Hepatocyte (in vitro differentiated cells): ENCODE measurements at places on chromosomes 3 and 15. TPM values are rescaled to one million over a fixed set of nuclear protein-coding genes. Genes with fewer than 3 reads are reported as not detected.

Gene GRIP2
- 2.4 and 3.6 TPM in 2 replicates for polyA plus RNA-seq

Gene CPEB1
- polyA plus RNA-seq: 1.2 and 1.9 TPM in 2 replicates

Gene QARS1
- polyA plus RNA-seq: 104 and 112 TPM in 2 replicates

Gene FMN1
- polyA plus RNA-seq: 0.07 and 0.19 TPM in 2 replicates

Gene MCTP2
- polyA plus RNA-seq: 8.1 TPM in 2 replicates

Gene ACOX2
- 30.6 and 31.3 TPM in 2 replicates for polyA plus RNA-seq

Gene TMC3
- 0.19 TPM in 1 of 2 replicates, not detected in the other for polyA plus RNA-seq

Gene GOLGA8T
- polyA plus RNA-seq: not detected in 2 replicates

Gene EFHB
- not detected in 2 replicates for polyA plus RNA-seq

Gene SFMBT1
- 5.8 and 8.5 TPM in 2 replicates for polyA plus RNA-seq

Gene GCNT3
- polyA plus RNA-seq: 14.6 and 19.9 TPM in 2 replicates

Gene COLQ
- polyA plus RNA-seq: 0.73 and 1.0 TPM in 2 replicates

Gene SEC62
- 138 and 147 TPM in 2 replicates for polyA plus RNA-seq

Gene MAP6D1
- polyA plus RNA-seq: 2.0 and 3.4 TPM in 2 replicates

Gene ALDH1L1
- 15.5 and 22.6 TPM in 2 replicates for polyA plus RNA-seq

Gene ZNF774
- polyA plus RNA-seq: 2.1 and 2.3 TPM in 2 replicates

Gene XCR1
- 0.30 and 0.86 TPM in 2 replicates for polyA plus RNA-seq

Gene TMF1
- 19.5 and 23.8 TPM in 2 replicates for polyA plus RNA-seq

Gene MINDY4B
- not detected in 2 replicates for polyA plus RNA-seq

- no peak for DNase-seq
Observed at GRCh38 chr15:25797035-25797434, 66.1 kb downstream of the ATP10A start.

- no peak for DNase-seq
Observed at GRCh38 chr3:194082743-194083636, 53.0 kb upstream of the HES1 start.

- no peak for DNase-seq
Observed at GRCh38 chr15:26374806-26375205, 398.1 kb downstream of the GABRB3 start.

GRCh38 chr3:148218222-148218621 lies 479.5 kb upstream of the AGTR1 start:
- DNase-seq: no peak

- DNase-seq: no peak
Observed at GRCh38 chr15:98754657-98755022, 106.3 kb downstream of the IGF1R start.

- DNase-seq: no peak
Observed at GRCh38 chr15:59322056-59322759, 50.5 kb downstream of the MYO1E start.

DNA sequence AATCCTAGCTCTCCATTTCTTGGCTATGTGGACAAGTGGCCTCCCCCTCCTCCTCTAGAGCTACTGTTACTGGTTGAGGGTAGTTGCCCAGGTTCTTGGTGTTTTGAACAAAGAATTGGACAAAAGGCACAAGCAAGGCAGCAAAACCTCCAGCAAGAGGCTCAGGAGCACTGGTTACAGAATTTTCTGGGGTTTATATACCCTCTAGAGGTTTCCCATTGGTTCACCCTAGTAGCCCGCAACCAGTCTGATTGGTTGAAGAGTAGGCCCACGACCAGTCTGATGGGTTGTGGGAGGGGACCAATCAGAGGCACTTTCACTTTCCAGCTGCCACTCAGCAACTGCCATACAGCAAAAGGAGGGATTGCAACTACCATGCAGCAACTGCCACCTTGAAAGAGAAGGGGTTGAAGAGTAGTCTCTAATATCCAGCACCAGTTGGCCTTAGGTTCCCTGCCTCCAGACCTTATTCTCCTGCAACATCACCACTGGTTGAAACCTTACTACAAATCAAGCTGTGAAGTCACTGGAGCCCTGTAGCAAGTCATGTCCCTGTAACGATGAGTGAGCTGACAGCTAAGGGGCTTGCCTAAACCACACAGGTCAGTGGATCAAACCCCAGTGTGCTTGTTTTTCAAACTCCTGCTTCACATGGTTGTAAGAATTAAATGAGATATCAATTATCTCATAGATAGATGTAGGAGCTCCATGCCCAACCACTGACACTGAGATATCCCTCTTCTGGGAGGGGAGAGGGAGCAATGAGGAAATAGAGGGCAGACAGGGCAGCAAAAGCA lies 2.9 kb upstream of the C15orf39 start:
- DNase-seq: no peak

DNA sequence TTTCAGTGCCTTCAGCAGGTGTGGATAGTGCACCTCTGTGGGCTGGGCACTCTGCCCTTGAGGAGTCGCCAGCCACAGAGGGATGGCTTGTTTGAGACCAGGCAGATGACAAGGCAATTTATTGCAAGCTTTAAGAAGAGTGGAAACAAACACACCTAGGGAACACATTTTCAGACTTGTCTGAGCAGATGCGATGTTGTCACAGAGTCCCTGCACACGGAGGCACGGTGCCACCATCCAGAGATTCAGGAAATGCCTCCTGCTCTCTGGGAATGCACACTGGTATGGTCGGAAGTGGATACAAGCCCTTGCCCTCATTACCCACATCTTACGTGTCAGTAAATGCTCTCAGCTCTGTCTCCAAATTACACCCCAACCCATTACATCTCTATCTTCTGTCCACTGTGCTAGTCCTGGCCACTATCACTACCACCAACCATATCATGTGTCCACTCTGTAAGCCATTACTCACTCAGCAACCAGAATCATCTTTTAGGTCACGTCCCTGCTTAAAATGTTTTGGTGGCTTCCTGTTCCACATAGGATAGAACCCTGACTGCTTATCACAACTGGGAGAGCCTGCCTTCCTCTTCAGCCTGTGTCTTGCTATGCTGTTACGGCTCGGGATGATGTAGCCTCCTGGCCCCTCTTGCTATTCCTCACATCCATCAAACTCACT lies 196.9 kb downstream of the SLCO3A1 start:
- DNase-seq: no peak

DNA sequence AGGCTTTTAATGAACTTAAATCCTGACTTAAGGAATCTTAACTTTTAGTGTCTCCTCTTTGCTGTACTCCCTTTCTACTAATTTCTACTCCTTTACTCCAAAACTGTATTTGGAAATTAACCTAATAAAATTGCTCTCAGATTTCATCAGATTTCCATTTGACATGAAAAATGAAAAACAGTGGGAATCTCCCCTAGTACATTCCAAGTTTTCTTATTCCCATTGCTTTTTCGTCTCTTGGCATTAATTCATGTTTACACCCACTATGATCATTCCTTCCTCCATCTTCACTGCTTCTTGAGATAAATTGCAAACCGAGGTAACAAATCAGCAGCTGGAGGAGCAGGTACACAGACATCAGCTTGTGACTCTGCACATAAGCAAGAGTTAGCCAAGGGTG lies 208.7 kb downstream of the VGLL3 start:
- no peak for DNase-seq

- no peak for DNase-seq
Observed at GRCh38 chr3:66406831-66407610, 93.8 kb downstream of the LRIG1 start.

DNA sequence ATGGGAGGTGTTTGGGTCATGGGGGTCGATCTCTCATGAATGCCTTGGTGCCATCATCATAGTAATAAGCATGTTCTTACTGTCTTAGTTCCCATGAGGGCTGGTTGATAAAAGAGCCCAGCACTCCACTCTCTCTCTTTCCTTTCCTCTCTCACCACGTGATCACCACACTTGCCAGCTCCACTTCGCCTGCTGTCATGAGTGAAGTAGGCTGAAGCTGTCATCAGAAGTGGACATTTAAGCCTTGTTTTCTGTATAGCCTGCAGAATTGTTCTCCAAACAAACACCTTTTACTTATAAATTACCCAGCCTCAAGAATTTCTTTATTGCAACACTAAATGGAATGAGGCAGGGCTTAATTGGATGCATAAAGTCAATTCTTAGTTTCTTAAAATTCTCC lies 6.1 kb downstream of the OR5H1 start:
- peak; percentile 5 for DNase-seq

GRCh38 chr3:185272033-185272432 lies 18.2 kb upstream of the EHHADH start:
- DNase-seq: no peak

GRCh38 chr3:133503409-133503808 lies 70.1 kb upstream of the CDV3 start:
- no peak for DNase-seq

GRCh38 chr15:67087507-67088172 lies 22.2 kb downstream of the SMAD3 start:
- DNase-seq: peak; percentile 65

GRCh38 chr3:51734572-51734907 lies 27.7 kb downstream of the GRM2 start:
- DNase-seq: no peak

DNA sequence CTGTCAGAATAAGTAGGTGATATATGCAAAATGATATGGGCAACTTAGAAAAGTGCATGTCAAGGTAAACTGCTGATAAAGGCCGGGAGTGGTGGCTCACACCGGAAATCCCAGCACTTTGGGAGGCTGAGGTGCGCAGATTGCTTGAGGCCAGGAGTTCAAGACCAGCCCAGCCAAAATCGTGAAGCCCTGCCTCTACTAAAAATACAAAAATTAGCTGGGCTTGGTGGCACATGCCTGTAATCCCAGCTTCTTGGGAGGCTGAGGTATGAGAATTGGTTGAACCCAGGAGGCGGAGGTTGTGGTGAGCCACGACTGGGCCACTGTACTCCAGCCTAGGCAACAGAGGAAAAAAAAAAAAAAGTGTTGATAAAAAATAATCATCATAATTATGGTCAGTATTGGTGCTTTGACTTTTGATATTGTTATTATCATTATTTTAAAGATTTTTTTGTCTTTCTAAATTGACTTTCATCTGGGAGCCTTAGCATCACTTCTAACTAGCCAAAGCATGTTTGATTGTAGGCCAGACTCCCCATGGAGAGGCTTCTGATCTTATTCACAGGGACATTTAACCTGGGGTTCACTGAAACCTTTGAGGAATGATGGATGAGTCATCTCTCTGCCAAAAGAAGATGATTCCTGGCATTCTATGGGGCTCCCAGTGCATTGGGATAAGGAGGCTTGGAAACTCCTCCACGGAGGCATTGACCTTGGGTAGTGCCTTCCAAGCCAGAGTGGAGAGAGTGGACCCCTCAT lies 5.6 kb downstream of the ZBTB38 start:
- DNase-seq: no peak

DNA sequence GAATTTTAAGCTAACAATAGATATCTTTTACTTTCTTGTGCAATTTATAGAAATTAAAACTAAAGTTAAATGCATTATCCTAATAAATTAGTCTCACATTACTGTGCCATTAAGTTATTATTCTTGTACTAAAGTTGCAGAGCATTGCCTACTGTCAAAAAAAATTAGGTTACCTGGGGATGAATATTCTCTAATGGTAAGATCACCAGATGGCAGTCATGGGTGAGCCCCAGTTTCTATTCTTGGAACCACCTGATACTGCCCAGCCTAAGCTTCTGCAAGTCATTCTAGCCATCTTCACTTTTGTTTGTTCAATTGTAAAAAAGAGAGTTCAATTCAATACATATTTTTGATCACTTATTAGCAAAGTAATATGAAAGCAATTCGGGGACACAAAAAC lies 213.2 kb downstream of the CADM2 start:
- DNase-seq: no peak

GRCh38 chr3:28989646-28990089 lies 291.2 kb upstream of the RBMS3 start:
- no peak for DNase-seq

DNA sequence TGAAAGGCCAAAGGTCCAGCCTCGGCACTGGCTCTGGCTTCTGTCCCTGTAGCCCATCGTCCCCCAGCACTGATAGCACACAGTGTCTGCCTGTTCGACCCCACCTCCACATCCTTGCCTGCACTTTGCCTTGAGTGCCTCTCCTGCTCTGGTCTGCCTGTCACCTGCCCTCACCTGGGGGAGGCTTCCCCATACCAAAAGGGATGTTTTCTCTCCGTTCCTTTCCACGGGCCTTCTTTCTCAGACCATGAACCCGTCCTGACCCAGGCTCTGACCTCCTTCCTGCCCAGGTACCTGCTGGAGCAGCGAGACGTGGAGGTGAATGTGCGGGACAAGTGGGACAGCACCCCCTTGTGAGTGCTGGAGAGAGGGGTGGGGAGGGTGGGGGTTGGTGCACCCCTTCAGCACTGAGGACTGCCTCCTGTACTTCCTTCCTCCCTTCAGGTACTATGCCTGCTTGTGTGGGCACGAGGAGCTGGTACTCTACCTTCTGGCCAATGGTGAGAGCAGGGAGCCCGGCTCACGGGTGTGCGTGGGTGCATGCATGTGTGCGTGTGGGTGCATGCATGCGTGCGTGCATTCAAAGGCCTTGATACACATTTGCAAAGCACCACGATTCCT lies 1.5 kb downstream of the ABTB1 start:
- no peak for DNase-seq

DNA sequence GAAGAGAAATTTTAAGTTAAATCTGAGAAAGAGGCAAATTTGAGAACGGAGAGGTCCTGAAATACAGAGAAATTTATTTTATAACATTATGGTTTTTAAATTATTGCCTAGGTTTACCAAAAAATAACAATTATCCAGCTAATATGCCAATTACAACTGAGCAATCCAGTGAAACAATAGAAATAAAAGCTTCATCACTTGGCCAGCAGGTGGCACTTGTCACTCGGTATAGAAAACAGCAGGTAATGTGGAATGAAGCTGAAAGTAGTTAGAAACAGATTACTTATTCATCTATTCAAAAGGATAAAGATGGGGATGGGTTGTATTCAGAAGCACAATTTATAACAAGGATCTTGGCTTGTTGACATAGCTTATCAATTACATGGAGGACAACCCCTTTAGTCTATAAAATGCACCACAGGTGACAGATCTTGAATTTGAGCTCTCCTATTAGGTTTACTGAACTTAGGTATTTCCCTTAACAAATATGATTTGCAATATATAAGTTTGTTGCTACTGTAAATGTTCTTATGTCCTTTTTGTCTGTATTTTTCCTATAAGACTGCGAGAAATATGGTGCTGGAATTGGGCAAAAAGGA lies 70.1 kb upstream of the GUCA1C start:
- DNase-seq: peak; percentile 61

DNA sequence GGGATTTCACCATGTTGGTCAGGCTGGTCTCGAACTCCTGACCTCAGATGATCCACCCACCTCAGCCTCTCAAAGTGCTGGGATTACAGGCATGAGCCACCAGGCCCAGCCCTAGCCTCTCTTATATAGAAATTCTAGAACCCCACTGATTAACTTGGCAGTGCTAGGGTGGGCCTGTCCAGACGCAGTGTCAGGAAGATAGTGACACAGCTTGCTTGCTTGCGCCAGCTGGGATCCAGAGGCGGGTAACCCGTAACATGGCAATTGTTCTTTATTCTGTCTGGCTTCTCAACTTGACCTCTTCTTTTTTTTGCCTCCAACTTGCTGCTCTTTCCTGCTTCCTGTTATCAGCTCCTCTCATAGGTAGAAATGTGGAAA lies 16.2 kb downstream of the CEP19 start:
- DNase-seq: no peak

DNA sequence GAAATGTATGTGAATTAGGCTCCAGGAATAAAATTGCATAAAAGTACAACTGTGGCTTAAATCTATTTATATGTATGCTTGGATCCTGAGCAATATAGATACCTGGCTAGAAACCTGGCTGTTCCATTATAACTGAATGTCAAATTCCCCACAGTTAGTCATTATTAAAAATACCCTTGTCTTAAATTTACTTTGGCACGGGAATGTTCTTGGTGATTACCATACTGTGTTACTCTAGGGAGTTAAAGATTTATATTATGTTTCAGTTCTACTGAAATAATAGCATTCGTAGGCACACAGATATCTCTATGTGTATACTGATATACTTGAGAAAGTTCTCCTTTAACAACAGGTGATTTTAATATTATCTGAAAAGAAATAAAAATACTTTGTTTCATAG lies 394.1 kb downstream of the PTPRG start:
- no peak for DNase-seq

GRCh38 chr3:118436697-118437262 lies 597.9 kb downstream of the IGSF11 start:
- DNase-seq: no peak
